ENCODE measurements at places on chromosomes 1 and 21.

DNA sequence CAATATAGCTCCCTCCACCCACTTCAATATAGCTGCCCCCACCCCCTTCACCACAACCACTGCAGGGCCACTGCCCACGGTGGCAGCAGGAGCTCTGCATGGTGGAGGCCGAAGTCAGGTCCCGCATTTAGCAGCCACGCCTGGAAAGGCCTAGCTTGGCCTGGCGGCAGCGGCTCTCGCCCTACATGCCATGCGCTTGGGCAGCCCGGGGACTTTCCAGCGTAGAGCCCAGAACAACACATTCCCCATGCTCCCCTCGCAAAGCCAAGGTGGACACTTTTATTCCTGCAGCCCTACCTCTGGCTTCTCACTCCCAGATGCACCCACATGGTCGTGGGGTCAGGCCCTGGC lies 37.1 kb downstream of the LHX4 start:
- no peak for DNase-seq

DNA sequence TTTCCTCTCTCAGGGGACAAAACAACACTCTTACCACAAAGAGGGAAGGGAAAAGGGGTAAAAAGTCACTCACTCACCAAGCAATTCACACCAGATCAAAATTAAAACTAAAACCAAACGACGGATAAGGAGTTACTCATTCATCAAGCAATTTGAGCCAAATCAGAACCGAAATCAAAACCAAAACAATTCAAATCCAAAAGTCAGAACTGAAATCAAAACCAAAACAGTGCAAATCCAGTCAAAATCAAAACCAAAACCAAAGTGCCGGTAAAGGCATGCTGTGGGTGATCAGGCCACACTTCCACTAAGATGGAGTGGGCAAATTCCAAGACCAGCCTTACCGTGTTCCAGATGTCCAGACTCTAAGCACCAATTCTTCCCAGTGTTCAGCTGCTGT lies 717.9 kb downstream of the AMY1C start:
- DNase-seq: peak; percentile 4

DNA sequence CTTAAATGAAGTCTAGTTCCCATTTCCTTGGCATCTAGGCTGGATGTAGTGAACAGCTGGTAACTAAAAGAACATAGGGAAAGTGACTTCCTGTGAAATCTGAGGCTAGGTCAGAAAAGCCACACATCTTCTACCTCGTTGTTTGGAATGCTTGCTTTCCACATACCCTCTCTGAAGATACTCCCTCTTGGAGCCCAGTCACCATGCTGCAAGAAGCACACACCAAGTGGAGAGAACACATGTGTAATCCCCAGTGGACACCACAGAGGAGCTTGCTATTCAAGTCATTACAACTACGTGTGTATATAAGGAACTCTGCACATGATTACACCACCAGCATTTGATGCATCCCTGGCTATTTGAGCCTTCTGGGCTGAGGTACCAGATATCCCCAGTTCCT lies 125.9 kb downstream of the RGS21 start:
- no peak for DNase-seq

- no peak for DNase-seq
Measured at GRCh38 chr21:32306021-32306780, 7.5 kb downstream of the MRAP start.

DNA sequence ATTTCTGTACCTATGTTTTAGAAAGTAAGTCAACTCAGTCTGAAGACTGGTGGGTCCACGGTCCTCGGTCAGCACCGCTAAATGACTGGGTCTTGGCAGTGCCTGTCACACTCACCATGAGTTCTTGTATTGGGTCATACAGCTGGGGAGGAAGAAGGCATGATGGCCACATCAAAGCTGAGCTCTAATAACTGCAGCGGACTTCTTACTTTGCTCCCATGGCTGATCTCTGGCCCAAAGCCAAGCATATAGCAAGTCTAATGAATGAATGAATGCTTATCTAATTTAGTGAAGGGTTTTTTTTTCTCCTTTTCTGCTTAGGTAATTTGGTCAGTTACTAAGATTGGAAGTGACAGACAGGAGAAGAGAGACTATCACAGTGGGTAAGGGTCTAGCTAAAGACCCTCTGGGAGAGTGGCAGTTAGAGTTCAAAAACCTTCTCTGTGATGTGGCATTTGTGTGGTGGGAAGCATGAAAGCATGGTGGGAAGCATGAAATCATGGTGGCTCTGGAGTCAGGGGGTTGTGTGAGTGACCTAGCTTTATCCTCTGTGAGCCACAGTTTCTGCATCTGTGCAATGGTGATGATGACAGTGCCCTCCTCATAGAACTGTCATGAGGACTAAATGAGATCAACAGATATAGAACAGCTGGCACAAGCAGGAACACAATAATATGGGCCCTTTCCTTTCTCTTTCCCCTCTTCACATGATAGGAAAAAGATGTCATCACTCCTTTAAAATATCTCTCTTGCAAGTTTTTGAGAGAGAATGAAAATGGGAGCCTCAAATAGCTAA lies 78.9 kb upstream of the JAK1 start:
- DNase-seq: no peak

- no peak for DNase-seq
Measured at GRCh38 chr1:241637604-241638003, 2.6 kb downstream of the CHML start.

GRCh38 chr1:39154553-39155421 lies 49.7 kb upstream of the MACF1 start:
- no peak for DNase-seq

DNA sequence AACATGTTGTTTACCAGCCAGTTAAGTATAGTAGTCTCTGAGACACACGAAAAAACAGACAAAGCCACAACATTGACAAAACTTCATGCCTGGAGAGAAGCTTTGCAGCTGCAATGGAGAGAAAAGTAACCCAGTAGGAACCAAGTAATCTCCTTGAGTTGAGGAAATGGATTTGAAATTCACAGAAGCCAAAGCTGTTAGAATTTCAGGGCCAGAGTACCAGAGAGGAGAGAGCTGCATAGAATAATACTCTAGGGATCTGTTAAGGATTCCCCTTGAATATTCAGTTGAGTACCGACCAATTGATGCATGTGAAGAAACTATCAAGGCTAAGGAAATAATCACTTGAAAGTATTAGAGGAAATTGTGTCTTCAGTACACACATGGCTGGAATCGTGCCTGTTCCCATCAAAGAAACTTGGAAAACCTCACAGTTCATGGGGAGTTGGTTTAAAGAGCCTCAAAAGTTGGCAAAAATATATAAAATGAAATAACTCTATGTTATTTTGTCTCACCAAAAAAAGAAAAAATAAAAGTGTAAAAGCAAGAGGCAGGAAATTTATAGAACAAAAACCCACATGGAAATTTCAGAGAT lies 324.0 kb upstream of the NEGR1 start:
- DNase-seq: no peak

- peak; percentile 11 for DNase-seq
Measured at GRCh38 chr1:217135987-217136894, 413.0 kb upstream of the ESRRG start.

DNA sequence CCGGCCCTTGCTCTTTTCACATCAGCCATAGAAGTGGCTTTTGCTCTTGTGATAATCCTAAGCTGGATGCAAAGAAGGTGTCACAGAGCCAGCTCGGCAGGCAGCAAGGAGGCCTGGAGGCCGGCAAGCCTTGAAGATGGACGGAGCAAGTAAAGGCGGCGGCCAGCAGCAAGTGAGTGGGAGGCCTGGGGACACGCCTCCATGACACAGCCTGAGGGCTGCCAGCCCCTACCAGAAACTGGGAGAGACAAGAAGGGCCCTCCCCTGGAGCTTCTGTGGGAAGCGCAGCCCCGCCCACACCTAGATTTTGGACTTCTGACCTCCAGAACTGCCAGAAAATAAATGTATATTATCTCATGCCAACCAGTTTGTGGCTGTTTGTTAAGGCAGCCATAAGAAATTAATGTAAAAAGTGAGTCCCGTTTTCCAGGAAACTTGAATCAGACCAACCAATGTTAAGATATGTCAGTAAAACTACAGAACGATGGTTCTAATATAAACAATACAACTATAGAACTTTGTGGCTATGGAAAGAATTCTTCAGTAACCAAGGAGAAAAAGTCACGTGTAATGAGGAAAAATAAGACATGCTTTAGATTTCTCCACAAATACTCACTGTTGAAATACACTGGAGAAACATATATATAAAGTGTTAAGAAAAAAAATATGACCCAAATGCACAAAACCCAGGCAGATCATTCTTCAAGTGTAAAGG lies 49.9 kb downstream of the BACE2 start:
- no peak for DNase-seq

- DNase-seq: no peak
Measured at GRCh38 chr21:38240129-38240528, 16.7 kb upstream of the KCNJ15 start.

DNA sequence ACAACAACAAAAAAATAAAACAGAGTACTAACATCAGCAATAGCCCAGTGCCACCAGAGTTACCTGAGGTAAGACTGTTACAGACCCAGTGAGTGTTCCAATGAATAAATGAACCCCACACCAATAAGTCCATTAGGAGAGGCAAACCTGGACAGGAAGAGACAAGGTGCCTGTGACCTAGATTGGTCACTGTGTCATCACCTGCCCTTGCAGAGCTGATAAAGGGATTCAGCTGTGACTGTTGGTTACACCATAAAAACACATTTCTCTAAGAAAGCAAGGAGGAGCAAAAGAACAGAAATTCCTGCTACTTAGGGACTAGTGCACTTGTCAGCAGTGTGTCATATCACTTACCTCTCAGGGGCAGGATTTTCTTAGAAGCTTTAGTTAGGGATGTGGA lies 37.5 kb downstream of the CD2 start:
- no peak for DNase-seq

DNA sequence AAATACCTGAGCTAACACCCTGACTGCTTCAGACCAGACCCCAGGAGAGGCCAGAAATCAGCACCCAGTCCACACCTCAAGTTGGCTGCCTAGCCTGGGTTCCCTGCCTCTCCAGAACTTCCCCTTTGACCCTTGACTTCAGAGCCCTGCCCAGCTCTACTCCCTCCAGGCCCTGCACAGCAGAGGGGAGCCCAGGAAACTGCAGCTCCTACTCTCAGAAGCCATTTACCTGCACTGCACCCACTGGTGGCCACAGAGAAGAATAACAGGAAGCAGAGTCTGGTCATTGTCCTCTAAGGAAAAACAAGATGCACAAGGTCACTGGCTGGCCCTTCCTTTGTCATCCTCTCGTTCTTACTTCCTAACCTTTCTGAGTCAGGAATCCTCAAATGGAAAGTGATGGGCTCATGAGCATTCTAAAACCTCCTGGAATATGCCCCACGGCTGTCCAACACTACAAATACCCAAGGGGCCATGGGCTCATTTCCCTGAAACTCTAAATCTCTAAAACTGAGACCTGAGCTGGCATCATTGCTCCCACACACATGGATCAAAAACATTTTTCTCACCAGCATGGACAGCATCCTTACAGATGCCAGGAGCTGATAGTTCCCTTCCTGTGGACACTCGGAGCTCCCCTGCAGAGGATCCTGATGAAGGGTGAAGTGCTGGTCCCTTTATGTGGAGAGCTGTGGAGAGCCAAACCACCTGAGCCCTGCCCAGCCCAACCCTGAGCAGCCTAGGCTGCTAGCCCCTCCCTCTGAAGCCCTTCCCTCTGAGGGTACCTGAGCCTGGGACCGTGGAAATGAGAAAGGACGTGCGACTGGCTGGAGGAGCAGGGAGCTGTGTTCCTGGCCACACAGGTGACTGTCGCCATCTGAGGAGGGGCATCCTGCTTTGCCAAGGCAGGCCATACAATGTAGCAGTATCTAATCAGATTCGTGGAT lies at the start of gene ITLN2:
Gene ITLN2 (minus strand): TSS at position 652 of the 947 bp plus-strand sequence. CDS start 68 bp downstream, at position 584.
- peak; percentile 75 for DNase-seq

DNA sequence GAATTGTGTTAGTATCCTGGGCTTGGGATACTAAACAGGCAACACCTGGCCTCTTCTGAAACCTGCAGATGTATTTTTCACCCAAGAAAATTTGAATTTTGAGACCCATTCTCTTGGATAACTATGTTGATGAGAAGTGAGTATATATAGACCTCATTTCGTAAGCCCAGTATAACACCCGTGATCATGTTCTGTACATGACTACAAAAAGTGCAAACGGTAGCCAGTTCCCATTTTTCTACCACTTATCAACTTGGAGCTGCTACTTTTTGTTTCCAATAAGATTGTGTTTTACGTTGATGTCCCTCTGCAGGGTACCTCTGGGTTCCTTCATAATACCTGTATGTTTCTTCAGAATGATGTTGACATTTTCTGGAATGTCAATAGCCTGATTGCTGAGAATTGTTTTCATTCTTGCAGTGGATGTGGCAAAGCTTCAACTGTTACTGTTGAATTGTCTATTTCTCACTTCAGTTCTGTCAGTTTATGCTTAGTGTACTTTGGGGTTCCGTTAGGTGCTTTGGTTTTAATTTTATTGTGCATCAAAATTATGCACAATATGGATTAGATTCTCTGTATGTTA lies 48.1 kb downstream of the ZFYVE9 start:
- DNase-seq: no peak

DNA sequence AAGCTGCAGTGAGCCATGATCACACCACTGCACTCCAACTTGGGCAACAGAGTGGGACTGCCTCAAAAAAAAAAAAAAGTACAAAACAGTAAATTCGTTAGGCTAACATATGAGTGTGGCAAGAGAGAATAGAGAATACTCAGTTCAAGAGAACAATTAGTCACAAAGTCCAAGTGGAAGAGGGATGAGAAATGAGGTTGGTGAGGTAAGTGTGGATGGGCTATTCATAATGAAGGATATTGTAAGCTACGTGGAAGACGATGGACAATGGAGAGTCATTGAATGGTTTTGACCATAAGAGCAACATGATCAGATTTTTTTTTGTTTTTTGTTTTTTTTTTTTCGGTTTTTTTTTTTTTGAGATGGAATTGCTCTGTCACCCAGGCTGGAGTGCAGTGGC lies 34.8 kb downstream of the WDTC1 start:
- no peak for DNase-seq
